ENCODE measurements at places on chromosomes 5 and 9.

- DNase-seq, result no peak
- no peak overlapping the region for H3K4me3 ChIP-seq
- H3K4me1 ChIP-seq, result no peaks in the 10 kb centered on the region
- no peaks in the 10 kb centered on the region for H3K27me3 ChIP-seq
Measured at GRCh38 chr5:71907001-71907588, 188.0 kb downstream of the CARTPT start.

DNA sequence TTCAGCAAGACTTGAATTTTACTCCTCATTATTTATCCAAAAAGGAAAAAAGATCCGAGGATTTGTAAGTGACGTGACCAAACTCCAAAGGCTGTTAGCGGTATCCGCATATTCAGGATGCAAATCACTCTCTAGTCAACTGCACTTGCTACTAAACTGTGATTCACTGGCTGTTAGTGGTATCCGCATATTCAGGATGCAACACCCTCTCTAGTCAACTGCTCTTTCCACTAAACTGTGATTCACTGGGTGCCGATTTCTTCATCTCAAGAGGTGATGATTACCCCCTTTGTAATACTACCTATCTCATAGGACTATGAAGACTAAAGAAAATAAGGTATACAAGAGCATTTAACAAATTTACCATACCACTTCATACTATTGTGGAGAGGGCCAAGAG lies 5.7 kb downstream of the MAPKAP1 start:
- peaks cover 7% of the 10 kb centered on the region for H3K4me1 ChIP-seq
- H3K36me3 ChIP-seq, result no peaks in the 10 kb centered on the region
- no peak overlapping the region for H3K4me3 ChIP-seq
- H3K27me3 ChIP-seq, result no peaks in the 10 kb centered on the region
- DNase-seq, result no peak

DNA sequence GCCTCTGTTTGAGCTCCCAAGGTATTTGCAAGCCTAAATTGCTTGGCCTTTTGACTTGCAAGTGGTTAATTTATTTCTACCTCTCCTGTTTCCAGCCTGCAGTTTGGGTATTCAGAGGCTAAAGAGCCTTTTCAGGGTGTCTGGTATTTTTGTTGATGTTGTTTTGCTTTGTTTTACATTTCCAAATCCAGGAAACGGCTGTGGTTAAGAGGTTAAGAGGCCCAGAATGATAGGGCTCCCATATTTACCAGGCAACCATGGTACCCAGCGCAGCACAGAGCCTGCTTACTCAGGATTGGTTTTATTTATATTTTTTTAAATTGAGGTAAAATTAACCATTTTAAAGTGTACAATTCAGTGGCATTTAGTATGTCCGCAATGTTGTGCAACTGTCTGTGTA lies 92.1 kb downstream of the PDZD2 start:
- no peak for DNase-seq
- H3K36me3 ChIP-seq, result no peaks in the 10 kb centered on the region
- H3K27ac ChIP-seq, result no peak overlapping the region
- no peaks in the 10 kb centered on the region for H3K4me1 ChIP-seq
- H3K27me3 ChIP-seq, result no peaks in the 10 kb centered on the region

DNA sequence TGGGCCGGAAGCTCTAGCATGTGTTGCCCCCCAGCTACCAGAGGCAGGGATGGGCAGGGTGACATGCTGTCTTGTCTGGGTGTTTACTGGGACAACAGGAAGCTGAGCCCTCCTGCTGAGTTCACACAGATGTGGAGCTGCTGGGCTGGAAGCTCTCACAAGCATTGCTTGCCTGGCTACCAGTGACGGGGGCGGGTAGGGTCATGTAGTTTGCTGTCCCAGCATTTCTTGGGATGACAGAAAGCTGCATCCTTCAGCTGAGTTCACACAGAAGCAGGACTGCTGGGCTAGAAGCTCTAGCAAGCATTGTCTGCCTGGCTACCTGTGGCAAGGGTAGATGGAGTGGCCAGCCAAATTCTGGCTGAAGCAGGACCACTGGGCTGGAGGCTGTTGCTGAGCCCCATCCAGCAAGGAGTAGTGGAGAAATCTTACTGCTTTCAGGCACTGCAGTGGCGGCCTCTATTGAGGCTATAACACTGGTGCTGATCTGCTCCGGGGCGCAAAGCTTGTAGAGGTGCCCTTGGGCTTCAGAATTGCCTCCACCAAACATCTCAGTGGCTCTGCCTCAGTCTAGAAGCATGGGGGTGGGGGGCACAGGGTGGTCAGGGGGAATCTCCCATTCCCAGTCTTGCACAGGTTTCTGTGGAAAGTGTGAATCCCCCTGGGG lies 25.1 kb downstream of the POLK start:
- DNase-seq, result no peak
- H3K4me1 ChIP-seq, result peaks cover 6% of the 10 kb centered on the region
- no peak overlapping the region for H3K27ac ChIP-seq
- no peaks in the 10 kb centered on the region for H3K27me3 ChIP-seq

GRCh38 chr5:162209005-162209605 lies 141.5 kb downstream of the GABRG2 start:
- no peaks in the 10 kb centered on the region for H3K27me3 ChIP-seq
- no peaks in the 10 kb centered on the region for H3K36me3 ChIP-seq
- no peak overlapping the region for H3K27ac ChIP-seq
- no peak for DNase-seq
- H3K4me3 ChIP-seq, result no peak overlapping the region

GRCh38 chr5:109866051-109866450 lies 176.3 kb downstream of the MAN2A1 start:
- H3K4me3 ChIP-seq, result no peak overlapping the region
- H3K27ac ChIP-seq, result no peak overlapping the region
- H3K36me3 ChIP-seq, result peaks cover 39% of the 10 kb centered on the region
- H3K27me3 ChIP-seq, result no peaks in the 10 kb centered on the region
- H3K4me1 ChIP-seq, result no peaks in the 10 kb centered on the region

DNA sequence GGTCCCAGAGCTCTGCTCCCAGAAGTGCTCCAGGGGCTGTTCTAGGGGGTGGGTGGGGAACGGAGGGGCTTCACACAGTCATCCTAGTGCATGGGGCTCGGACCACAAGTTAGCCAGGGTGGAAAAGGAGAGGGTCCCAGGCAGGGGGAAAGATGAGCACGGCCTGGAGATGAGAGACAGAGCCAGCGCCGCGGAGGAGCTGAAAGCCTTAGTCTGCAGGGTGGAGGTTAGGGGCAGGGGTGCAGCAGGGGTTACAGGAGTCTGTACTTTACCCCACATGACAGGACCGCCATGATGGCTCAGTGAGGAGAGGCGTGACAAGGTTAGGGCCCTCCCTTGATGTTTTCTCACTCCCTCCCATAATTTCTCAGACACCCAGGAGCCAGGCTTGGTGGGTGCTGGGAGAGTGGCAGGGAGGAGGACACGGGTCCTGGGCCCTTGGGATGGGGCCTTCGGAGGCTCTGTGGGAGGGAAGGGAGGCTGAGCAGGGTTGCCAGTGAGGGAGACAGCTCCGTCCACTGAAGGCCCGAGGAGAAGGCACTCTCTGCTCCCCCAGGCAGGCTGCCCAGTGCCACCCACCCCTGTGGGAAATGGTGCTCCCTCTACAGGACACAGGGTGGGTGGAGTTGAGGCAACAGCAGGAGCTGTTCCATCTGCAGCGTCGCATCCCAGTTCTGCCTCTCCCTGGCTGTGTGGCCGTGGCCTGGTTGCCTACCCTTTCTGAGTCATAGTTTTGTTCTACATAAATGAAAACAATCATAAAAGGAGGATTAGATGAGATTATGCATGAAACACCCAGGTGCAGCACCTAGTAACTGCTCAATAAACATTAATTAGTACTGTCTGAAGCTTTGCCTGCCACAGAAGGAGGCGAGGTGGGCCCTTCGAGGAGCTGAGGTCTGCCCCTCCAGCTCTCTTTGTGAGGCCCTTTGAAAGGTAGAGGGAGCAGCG lies 66.2 kb downstream of the NDST1 start:
- H3K27ac ChIP-seq, result no peak overlapping the region
- no peak overlapping the region for H3K4me3 ChIP-seq
- no peaks in the 10 kb centered on the region for H3K4me1 ChIP-seq
- no peaks in the 10 kb centered on the region for H3K36me3 ChIP-seq

DNA sequence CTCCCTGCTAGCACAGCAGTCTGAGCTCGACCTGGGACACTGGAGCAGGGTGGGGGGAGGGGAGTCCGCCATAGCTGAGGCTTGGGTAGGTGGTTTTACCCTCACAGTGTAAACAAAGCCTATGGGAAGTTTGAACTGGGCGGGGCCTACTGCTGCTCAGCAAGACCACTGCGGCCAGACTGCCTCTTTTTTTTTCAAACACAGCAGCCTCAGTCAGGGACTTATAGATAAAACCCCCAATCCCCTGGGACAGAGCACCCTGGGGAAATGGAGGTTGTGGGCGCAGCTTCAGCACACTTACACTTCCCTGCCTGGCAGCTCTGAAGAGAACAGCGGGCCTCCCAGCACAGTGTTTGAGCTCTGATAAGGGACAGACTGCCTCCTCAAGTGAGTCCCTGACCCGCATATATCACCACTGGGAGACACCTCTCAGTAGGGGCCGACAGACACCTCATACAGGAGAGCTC lies 151.1 kb upstream of the APC start:
- no peak overlapping the region for H3K4me3 ChIP-seq
- no peaks in the 10 kb centered on the region for H3K4me1 ChIP-seq
- H3K27me3 ChIP-seq, result no peaks in the 10 kb centered on the region
- no peaks in the 10 kb centered on the region for H3K36me3 ChIP-seq

- no peaks in the 10 kb centered on the region for H3K27me3 ChIP-seq
- DNase-seq, result no peak
- H3K4me1 ChIP-seq, result no peaks in the 10 kb centered on the region
- no peak overlapping the region for H3K4me3 ChIP-seq
- H3K27ac ChIP-seq, result no peak overlapping the region
Measured at GRCh38 chr9:111752455-111752854, 42.3 kb downstream of the SHOC1 start.

DNA sequence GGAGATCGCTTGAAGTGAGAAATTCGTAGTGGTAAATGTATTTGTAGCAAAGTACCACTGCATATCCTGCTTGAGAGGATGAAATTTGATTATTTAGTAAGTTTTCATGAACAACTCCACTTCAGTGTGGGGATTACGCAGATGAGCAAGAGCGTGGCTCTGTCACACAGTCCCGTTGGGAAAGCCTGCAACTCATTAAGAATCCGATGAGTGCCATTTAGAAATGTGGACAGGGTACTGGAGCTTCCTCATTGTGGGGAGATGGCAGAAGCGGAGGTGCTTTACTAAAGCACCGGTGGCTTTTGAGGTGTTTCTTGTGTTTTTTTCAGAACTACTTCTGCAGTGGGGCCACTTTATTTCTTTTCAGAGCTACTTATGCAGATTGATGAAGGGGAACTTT lies 1.4 kb downstream of the TJP2 start:
- no peak for DNase-seq
- peaks cover 51% of the 10 kb centered on the region for H3K4me1 ChIP-seq
- H3K27ac ChIP-seq, result no peak overlapping the region
- H3K4me3 ChIP-seq, result peak overlapping the region; percentile 70
- H3K27me3 ChIP-seq, result no peaks in the 10 kb centered on the region
- H3K36me3 ChIP-seq, result no peaks in the 10 kb centered on the region

DNA sequence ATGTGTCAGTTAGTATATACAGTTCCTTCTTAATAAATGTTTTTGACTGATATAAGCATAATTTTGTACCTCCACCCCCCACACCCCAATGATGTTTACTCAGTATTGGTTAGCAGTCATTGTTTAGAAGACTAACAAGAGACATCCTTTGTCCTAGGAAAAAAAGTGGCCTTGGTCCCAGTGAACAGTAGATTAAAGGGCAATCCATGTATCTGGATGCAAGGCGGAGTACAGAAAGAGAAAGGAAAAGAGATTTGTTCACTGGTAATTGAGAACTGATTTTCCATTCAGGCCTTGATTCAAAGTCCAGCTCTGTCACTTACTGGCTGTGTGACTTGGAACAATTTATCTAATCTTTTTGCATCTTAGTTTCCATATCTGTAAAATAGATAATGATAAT lies 4.6 kb downstream of the RALGPS1 start:
- no peak overlapping the region for H3K27ac ChIP-seq
- no peak overlapping the region for H3K4me3 ChIP-seq

DNA sequence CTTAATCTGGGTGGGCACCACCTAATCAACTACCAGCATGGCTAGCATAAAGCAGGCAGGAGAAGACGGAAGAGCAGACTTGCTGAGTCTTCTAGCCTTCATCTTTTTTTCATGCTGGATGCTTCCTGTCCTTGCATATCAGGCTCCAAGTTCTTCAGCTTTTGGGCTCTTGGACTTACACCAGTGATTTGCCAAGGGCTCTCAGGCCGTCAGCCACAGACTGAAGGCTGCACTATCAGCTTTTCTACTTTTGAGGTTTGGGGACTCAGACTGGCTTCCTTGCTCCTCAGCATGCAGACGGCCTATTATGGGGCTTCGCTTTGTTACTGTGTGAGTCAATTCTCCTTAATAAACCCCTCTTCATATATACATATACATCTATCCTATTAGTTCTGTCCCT lies 180.2 kb downstream of the TRPM3 start:
- no peak overlapping the region for H3K4me3 ChIP-seq
- no peaks in the 10 kb centered on the region for H3K4me1 ChIP-seq
- DNase-seq, result no peak
- H3K36me3 ChIP-seq, result no peaks in the 10 kb centered on the region
- no peak overlapping the region for H3K27ac ChIP-seq
- no peaks in the 10 kb centered on the region for H3K27me3 ChIP-seq

DNA sequence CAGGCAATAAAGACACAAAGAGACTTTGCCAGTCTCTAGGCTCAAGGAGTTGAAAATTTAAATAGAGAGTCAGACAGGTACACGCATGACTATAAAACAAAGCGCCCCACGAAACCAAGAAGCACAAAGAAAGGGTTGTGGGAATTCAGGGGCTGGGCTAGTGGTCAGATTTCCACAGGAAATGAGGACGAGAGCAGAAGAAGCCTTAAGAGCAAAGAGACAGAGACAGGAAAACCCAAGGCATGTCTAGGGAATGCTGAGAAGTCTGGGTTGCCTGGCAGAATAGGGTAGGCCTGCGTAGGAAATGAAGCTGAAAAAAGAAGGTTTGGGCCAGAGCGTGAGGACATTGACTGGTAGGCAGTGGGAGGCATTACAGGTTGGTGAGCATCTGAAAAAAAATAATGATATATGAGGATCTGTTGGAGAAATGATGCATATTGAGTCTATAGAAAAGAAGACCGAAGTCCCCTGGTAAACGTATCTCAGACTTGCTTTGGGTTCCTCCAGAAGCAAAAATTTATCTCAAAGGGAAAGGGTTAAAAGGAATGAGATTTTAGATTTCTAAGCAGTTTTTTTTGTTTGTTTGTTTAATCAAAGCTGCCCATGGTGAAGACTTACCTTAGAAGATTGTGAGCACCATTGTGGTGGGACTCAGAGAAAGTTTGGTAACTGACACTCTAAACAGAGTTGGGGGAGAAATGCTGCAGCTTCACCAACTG lies 51.8 kb downstream of the SLC1A3 start:
- peaks cover 17% of the 10 kb centered on the region for H3K4me1 ChIP-seq
- H3K4me3 ChIP-seq, result no peak overlapping the region
- H3K27ac ChIP-seq, result peak overlapping the region; percentile 74
- DNase-seq, result no peak
- H3K27me3 ChIP-seq, result no peaks in the 10 kb centered on the region

DNA sequence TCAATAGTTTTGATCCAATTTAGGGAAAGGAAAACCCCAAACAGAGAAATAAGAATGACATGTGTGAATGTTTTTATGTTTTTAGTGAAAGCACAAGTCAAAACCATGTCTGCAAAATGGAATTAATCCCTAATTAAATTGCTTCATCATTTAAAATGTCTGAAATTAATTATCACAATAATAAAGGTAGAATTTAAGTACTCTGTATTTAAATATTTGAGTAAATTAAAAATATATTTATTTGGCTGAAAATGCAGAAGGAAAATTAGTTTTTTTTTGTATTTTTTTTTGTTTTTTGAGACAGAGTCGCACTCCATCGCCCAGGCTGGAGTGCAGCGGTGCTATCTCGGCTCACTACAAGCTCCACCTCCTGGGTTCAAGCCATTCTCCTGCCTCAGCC lies 330.5 kb upstream of the EFNA5 start:
- no peaks in the 10 kb centered on the region for H3K36me3 ChIP-seq
- H3K27ac ChIP-seq, result no peak overlapping the region
- DNase-seq, result no peak
- peaks cover 5% of the 10 kb centered on the region for H3K4me1 ChIP-seq
- H3K27me3 ChIP-seq, result no peaks in the 10 kb centered on the region

Measured in upper lobe of right lung (tissue), 1 donor.